Stimulated activated CD4-positive, alpha-beta T cell treated with anti-CD3 and anti-CD28 coated beads, Interleukin-12 subunit alpha, Interleukin-12 subunit beta, amount 100 ng/mL, for 48 hours (primary cell): ENCODE measurements at places on chromosomes 7 and 10.

DNA sequence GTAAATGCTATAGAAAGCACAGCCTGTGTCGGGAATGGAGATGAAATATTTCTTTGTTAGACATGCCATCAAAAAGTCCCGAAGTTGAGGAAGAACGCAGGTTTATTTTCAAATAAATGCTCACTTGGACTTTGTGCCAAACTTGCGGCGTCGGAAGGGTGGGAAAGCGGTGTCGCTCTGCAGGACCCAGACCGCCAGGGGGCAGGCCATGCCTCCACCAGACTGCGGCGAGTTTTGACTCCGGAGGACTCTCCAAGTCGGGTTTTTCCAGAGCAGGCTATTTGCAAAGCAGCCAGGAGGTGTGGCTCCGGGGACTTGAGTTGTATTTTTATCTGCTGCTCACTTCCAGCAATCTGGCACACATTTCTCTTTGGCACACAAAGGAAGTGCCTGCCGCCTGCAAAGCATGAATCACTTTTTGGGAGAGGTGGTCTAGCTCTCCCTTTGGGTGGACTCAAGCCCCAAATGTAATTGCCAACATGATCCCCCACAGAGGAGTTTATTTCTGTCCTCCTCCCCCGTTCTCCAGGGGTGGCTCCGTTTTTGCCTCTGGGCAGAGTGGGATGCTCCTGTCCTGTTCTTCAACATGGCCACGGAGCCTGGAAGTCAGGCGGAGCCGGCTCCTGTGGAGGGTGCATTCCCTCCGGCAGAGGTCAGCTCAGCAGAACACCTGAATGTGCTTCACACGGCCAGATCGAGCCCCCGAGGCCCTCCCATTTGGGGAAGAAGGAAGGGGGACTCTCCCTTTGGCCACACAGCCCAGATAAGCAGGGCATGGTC, 82.3 kb upstream of the GPR26 start:
- DNase-seq, result peak; percentile 19

- DNase-seq, result no peak
Observed at GRCh38 chr7:148793590-148793989, 90.5 kb downstream of the EZH2 start.

DNA sequence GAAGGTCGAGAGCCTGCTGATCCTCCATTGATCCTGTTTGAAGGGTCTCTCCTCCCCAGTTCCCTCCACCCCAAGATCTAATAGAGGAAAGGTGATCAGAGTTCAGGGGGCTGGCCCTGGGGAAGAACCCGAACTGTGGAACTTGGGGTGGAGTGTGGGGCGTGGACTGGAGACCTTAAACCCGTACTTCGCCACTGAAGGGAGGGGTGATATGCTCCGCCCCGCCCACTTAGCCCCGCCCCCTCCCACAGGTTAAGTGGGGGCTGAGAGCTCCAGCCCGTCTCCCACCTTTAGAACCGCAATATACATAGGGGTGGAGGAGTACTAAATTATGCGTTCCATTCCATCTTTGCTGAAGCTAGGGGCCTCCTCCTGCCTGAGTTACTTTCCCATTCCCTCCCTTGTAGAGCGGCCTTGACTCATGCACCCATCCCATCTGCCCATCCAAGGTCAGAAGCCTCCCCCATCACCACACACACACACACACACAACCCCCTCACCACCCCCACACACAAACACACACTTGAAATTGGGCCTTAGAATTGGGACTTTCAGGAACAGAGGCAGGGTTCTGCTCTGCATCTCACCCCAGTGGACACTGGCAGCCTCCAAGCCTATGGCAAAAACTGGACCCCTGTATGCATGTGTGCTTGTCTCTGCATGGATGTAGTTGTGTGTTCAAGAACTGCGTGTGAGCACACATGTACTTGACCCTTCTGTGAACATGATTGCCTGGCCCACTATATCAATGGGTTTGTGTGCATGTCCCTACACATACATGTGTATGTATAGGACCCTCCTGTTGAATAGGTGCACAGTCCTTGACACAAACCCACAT, 991 bp downstream of the SEMA4G start:
- no peak for DNase-seq

GRCh38 chr10:118701529-118702323, 53.0 kb downstream of the CACUL1 start:
- no peak for DNase-seq

DNA sequence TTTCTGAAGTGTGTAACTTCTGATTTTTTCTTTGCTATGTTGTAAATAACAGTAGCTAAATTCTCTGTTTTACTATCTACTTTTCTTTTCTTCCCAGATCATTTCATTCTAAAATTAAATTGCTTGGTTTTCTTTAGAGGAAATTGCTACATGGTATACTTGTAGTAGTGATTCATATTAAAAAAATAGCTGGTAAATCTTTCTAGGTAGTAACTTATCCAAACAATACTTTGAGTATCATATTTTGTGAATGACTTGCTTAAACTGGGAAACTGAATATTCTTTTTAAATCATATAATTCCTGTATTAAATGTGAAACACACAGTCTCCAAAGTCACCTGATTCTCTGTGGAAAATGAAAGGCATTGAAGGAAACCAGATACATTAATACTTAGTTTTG, 85.5 kb downstream of the ZNRF2 start:
- DNase-seq, result no peak

GRCh38 chr7:7266257-7266881, 84.0 kb downstream of the C1GALT1 start:
- DNase-seq, result no peak

DNA sequence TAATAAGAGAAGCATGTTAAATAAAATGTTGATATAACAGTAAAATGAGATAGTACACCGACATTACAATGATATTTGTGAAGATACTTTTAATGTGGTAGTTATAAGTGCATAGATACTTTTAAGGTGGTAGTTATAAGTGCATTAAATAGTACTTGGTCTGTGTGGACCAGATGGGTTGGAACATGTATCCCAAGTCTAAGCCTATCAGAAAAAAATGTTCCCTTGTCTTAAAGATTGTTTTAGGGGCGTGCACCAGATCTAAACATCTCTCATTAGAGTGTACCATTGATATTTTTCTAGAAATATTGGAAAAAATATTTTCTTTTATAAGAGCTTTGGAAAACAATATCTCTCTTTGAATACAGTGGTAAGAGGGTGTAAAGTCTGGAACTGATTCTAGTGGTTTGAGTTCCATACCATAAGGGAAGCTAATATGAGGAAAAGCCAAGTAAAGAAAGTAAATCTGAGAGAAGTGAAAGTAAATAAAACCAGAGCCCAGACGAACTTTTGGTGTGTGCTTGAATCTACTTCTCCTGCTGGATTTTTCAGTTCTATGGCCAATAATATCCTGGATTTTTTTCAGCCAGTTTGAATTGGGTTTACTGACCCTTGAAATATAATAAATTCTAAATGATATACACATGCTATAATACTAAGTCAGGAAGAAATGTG, 175.3 kb downstream of the MBL2 start:
- no peak for DNase-seq

DNA sequence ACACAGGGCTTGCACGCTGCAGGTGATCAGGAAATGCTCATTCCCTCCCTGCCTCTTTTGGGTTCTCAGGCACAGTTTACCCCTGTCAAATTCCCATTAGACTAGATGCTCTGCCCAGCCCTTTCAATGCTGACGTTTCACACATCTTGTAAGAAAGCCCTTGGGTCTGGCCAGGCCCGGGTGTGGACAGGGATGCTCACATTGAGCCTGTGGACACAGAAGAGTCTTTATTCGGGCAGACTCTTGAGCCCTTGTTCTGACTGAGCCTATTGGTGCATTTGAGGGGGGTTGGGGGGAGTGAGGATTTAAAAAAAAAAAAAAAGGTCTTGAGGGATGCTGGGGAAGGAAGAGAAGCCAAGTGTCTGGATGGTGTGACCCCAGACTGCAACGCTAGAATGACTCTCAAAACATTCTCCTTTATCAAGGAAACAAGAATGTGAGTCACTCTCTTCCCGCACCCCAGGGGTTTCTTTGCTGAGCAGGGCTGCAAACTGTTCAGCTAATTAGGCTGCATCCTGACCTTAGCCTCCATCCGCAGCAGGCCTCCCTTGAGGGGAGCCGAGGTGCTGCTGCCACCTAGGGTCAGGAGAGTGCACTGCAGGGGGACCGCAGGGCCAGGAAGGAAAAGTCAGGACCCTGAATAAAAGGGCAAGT, 53.6 kb upstream of the TMEM72 start:
- peak; percentile 69 for DNase-seq

DNA sequence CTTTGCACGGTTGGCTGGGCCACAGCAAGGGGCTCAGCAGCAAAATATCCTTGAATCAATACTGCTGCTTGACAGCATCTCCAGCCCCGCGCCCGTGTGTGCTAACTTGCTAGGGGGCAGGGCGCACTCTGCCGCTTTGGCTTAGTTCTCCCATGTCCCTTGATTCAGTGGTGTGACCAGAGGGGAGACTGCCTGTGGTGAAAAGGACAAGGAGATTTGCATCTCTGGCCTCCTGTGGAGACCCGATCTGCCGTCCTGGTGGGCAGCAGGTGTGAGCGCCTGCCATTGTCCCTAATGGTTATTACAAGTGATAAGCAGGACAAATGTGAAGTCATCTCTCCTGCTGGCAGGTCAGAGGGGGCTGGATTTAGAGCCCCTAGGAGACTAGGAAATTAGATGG, 500.2 kb upstream of the GALNT17 start:
- no peak for DNase-seq

DNA sequence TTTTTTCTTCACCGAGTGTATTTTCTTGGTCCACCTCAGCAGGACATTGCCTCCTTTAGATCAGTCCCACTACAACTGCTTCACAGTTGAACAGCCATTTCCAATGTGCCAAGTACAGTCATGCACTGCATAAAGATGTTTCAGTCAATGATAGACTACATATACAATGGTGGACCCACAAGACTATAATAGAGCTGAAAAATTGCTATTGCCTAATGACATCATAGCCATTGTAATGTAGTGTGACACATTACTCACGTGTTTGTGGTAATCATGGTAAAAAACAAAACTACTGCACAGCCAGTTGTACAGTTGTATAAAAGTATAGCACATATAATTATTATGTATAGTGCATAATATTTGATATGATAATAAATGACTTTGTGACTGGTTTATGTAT, 113.8 kb upstream of the HPS1 start:
- no peak for DNase-seq

GRCh38 chr7:155788616-155789000, 23.7 kb downstream of the SHH start:
- DNase-seq, result no peak

- no peak for DNase-seq
Observed at GRCh38 chr7:127705461-127705959, 53.5 kb downstream of the SND1 start.

- no peak for DNase-seq
Observed at GRCh38 chr10:11797847-11798633, 25.1 kb upstream of the PROSER2 start.

DNA sequence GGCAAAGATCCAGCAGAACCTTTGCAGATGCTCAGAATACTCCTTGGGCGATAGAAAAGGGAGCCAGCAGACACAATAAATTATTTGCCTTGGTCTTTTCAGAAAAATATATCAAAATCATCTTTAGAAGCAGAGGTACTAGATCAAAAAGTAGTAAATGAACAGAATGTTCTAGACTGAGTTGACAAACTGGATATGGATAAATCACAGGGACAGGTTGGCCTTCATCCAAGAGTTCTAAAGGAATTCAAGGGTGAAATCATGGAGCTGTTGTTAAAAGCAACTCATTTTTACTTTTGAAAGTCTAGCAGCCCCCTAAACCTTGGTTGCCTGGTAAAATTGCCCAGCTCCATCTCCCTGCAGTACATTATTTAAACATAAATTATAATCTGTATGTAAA, 99.1 kb downstream of the PLCE1 start:
- no peak for DNase-seq

DNA sequence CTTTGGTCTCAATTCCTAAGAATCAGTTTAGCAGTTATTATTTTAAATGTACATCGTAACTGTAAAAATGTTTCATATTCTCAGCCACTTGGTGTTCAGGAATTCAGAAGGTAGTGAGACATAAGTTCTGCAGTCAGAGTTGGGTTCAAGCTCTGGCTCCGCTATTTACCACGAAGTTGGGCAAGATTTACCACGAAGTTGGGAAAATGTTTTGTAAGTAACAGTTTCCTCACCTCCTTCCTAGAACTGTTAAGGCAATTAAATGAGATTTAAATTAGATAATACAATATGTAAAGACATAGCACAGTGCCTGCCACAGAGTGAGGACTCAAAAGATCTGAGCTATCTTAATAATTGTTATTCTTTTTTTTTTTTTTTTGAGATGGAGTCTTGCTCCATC, 16.3 kb upstream of the ABLIM1 start:
- no peak for DNase-seq

- no peak for DNase-seq
Observed at GRCh38 chr7:8322667-8323066, 60.7 kb upstream of the ICA1 start.

DNA sequence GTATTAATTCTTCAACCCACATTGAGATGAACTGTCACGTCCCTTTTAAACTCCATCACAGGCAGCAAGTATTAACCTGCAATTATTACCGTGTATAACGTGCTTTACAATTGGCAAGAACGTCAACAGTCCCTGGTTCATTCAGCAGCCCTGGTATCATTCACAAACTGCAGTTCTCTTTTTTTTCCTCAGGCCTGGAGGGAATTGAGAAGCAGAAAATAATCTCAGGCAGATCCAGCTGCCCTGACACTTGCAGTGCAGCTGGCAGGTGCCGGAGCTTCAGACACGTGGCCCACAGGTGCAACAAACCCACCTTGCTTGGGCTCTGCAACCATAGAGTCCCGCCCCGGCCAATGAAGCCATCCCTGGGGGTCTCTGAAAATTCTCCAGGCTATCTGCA, 137.3 kb downstream of the PLXNA4 start:
- DNase-seq, result no peak

GRCh38 chr10:45424668-45425404, 50.8 kb downstream of the ALOX5 start:
- DNase-seq, result no peak
